NCI-H2107 (cell line): ENCODE measurements at places on chromosomes 2 and 18.

DNA sequence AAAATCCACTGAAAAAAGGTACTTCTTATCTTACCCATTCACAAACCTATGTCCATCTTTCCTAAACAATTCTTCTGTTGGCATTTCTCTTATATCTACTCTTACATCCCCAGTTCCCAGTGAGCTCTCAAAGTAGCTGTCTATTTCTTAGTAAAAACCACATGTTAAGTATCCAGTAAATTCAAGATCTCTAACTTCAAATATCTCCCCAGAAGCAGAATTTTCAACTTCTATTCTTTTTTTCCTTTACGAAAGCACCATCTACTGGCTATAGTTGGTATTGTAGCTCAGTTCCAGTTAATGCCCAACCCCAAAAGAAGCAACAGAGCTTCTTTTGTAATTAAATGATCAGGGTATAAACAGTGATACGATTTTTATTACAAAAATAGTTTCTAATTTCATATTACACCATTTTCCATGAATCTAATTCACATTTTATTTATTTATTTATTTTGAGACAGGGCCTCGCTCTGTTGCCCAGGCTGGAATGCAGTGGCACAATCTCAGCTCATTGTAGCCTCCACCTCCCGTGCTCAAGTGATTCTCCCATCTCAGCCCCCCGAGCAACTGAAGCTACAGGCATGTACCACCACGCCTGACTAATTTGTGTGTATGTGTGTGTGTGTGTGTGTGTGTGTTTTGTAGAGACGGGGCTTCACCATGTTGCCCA, 28.5 kb downstream of the HRH4 start:
- no peak for DNase-seq

DNA sequence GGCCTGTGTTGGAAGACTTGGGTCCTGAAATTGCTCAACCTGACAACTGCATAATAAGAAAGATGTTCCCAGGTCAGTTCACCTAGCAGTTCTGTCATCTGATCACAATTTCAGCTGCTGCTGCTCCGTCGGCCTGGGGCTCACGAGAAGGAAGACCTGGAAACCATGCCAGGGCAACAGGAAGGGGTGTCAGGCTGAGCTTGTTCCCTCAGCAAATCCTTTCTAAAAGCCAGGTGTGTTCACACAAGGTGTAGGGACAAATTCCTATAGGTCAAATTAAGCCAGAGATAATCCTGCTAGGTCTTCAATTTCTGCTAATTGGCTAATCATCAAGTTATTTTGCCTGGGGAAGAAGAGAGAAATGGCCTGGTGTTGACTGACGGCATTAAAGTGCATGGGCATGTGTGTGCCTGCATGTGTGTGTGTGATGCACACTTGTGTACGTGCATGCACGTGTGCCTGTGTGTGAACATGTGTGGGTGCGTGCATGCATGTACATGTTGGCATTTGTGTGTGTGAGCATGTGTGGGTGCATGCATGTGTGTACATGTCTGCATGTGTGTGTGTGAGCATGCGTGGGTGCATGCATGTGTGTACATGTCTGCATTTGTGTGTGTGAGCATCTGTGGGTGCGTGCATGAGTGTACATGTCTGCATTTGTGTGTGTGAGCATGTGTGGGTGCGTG, 178.6 kb downstream of the TMEM18 start:
- no peak for DNase-seq

DNA sequence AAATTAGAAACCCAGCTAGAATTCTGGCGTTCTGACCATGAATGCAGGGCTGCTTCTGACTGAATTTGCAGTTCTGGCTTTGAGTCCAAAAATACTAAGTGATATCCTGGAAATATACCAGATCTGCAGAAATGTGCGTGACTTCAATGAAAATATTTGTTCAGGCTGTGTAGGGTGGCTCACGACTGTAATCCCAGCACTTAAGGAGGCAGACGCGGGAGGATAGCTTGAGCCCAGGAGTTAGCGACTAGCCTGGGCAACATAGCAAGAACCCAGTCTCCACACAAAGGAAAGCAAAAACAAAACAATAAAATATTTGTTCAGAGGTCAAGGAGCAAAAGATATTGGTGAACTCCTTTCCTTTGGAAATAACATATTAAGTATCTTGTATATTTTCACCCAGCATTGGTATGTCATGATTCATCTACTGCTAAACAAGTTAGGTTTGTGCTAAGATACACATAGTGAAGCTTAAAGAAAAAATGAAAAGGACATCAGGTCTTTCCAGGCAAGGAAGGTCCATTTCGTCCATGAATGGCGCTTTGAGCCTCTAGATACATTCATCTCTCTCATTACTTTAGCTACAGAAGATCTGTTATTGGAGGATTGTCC, 239.2 kb downstream of the CMPK2 start:
- no peak for DNase-seq

DNA sequence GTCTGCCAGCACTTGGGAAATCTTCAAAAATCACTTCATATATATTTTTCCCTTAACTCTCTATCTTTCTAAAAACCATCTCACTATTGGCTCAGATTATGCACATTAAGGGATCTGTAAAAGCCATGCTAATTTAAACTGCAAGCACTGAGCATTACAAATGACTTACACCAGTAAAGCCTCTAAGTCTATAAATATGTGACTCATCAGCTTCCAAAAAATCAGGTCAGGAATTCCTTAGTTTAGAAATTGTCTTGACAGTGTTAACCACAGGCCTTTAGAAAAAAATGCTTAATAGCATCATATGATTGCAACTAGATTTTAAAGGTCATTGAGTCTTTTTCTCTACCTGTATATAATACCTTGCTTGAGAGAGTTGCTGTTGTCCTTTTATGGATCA, 1113.6 kb upstream of the PIK3C3 start:
- DNase-seq: no peak

DNA sequence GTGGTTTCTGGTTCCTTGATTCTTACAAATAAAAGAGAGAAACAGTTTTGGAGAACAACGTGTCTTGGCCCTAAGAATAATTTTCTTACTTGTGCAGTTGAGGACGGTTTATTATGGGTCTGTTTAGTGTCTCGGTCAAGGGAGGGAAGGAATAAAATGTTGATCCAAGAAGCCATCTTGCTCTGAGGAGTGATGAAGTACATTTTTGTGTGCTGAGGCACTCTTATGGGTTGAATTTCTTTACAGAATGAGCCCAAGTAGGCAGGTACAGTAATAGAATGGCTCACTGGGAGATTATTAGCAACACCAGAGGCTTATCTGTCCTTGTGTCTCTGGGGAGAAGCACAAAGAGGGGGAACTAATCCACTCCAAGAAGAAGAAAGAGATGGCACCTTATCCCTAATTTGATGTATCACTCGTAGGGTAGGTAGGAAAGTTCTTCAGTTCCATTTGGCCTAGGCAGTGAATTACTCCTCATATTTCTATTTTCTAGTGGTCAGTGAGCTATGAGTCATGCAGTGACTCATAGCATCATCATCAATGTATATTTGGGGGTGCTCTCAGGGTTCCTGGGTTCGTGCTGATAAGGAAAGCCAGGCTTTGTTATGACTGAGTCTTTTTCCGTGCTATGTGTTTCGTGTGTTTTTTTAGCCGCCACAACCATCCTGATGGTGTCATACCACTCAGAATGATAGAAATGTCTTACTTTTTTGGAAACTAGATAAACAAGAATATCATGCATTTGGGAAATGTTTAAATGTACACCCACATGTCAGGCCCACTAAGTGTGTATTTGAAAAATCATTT, 250.1 kb upstream of the CTAGE1 start:
- DNase-seq: no peak

DNA sequence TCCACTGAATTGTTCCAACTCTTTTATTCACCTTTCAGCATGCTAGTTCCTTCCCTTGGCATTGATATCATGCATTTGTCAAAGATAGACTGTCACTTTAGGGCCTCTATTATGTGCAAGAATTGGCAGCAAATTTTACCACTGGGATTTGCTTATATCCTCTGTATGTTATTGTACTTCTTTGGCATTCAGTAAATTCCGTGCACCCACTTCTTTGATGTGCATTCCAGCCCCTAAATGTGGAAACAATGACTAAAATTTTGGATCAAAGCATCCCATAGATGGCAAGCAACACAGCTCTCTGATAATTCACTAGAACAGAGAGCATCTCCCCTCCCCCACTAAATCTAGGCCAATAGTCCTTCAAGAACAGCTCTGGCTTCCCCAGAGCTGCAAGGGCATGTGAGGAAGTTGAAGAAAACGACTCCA, 399.0 kb upstream of the HNRNPA3 start:
- DNase-seq: no peak

DNA sequence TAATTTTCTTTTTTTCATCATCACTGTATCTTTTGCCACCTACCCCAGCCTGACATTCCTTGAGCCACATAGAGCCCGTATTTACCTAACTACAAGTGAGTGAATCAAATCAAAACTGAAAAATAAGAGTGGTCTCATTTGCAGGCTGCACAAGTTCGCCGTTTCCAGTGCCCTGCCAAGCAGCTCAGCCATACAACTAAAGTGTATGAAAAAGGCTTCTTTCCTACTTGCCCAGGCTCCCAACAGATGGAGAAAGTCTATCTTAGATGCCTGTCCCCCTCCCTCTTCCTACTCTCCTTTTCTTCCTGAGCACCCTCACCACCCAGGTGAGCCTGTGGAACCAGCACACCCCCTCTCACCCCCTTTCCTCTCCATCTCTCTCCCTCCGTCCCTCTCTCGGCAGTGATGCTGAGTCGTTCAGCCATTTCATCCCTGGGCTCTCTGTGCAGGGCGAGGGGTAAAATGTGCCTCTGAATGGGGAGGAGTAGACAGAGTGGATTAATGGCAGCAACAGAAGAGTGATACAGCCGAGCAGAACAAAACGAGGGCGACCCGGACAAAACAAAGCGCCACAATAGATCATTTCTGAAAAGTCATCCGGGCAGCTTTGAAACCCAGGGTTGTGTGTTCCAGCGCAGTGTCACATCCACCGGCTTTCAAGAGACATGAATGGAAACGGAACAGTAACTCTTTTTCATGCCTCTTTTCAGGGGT, 65.0 kb upstream of the POU3F3 start:
- DNase-seq: no peak
